ENCODE measurements at places on chromosomes 2 and 18. TPM values are rescaled to one million over a fixed set of nuclear protein-coding genes. Genes with fewer than 3 reads are reported as not detected.
A peak's percentile ranks its signal among the peaks of the same experiment; 100 is the strongest.

Gene SLC23A3
- 0.93 TPM for total RNA-seq

DNA sequence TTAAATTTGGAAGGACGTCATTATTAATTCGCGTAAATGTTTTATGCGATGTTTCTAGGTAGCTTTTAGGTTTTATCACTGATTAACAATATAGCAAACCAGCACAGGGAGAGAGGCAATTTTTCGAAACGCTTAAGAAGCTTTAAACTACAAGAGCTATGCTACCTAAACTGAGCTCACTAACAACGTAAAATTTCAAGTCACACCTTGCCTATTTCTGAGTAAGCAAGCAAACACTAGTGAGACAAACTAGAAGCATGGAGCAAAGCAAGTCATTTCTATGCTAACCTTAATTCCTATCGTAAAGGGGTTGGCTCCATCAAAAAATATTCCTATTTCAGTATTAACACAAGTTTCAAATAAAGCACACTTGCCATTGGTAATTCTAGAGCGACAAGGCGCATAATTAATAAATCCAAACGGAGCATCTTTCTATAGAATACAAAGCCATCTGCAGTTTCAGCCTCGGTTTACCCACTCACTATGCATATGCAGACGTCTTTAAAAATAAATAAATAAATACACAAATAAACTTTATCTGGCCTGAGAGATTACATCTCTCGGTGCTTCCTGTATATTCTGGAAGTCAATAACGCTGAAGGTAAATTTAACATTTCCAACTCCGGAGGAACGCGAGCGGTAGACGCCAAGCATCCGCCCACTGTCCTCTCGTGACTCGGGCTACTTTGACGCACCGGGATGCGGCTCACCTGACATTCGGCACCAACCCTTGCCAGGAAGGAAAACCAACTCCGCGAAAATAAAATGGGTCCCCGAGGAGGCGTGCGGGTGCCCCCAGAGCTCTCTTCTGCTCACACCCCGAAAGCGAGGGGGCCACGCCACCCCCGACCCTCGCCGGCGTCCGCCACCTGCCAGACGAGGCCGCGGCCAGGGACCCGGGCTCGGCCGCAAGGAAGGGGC lies 947 bp downstream of the ITSN2 start:
- DNase-seq, result no peak

Gene HOXD3
- total RNA-seq, result 5.3 TPM

DNA sequence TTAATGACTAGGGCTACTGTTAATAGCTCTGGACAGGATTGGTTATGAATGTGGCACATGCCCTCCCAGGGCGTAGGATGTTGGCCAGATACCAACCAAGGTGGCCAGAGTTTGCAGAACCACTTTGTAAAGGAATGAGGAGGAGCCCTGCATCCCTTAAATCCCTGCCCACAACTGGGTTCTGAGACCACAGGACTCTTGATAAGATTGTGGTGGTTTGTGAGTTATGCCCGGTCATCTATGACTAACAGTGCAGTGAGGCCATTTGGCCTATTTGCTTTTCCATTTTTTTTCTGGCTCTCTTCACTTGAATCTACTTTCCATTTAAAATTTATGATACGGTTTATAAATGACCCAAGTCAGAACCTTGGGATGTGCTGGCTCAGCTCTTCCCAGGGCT lies 294.5 kb downstream of the PRKCE start:
- no peak for DNase-seq

DNA sequence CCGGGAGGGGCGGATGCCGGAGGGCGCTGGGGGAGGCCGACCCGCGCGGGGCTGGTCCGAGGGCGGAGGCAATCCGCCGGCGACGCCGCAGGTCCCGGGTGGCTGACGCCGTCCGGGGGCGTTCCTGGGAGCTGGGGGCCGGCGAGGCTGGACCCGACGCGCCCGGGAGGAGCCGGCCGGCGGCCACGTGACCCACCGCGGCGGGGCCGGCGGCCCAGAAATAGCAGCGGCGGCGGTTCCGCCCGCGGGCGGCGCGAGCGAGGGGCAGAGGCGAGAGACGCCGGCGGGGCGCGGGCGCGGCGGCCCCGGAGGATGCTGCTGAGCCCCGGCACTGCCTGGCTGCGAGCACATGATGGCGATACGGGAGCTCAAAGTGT lies at the start of gene RAB31:
RAB31 (plus strand) TSS at position 245 of the 377 bp plus-strand sequence; CDS start at position 350, 105 bp downstream.
- peak; percentile 97 for DNase-seq

All from mesenteric fat pad (tissue), 1 donor.